Fibroblast of skin of right quadriceps (primary cell): ENCODE measurements at places on chromosomes 5 and 9.

- DNase-seq = no peak
These were observed 61.8 kb downstream of the BRINP1 start for GRCh38 chr9:119307471-119307870.

DNA sequence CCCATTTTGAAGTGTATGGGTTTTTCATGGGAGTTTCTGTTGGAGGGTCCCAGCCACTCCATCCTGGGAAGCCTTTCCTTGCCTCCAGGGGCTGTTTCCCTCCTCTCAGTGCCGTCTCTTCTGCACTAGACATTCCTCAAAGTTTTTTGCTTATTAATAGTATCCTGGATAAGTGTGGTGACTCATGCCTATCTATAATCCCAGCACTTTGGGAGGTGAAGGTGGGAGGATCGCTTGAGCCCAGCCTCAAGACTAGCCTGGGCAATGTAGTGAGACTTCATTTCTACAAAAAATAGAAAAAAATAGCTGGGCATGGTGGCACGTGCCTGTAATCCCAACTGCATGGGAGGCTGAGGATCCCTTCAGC lies 43.1 kb downstream of the RALGPS1 start:
- DNase-seq = peak; percentile 69

DNA sequence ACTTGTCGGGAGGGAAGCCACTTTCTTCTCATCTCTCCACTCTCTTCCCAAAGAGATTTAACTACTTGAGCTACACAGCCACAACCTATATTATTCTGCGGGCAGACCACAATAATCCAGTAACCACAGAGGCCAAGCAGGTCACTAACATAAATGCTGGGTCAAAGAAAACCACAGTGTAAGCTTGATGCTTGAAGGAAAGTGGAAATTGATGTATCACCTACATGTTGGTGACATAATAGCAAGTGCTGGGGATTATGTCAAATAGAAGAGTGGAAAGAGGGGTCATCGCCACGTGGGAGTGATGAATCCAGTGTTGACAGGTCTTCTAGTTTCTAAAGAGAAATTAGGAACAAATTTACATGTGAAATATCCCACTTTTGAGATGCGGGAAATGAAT lies 40.9 kb downstream of the RFK start:
- DNase-seq = no peak

- DNase-seq = no peak
These were observed 678.1 kb upstream of the ZNF608 start for GRCh38 chr5:125424402-125425141.

GRCh38 chr9:68941780-68942459 lies 72.0 kb downstream of the PRKACG start:
- no peak for DNase-seq

GRCh38 chr9:19130436-19130835 lies 3.1 kb upstream of the PLIN2 start:
- no peak for DNase-seq

DNA sequence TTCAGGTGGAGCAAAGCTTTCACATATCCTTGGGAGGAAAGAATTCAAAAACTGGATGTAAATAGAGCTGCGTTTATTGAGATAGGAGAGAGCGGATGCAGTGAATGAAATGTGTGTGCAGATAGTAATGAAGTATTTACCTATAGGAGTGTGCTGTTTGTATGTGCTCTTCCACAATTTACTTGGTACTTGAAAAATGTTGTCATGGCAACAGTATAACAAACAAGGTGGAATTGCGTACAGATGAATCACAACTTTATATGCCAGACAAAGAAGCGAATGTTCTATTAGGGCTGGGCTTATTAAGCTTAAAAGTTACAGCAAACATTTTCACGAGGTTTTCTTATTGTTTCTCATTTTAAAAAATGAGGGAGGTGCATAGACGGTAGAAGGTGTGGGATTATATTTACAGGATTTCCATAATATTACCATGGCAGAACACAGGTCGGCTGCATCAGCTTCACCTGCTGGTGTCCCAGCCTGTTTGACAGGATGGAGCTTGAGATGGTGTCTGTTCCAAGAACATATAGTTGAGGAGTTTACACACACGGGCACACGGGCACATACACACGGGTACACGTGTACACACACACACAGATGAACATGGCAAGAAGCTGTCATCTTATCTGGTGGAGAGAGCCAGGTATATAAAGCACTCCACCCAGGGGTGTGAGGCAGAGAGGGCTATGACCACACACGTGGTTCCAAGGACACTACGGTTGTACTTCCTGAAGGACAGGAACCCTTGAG lies 155.7 kb downstream of the RMI1 start:
- DNase-seq = peak; percentile 27

GRCh38 chr9:78121488-78121887 lies 89.9 kb upstream of the GNAQ start:
- DNase-seq = peak; percentile 51
